ENCODE measurements at places on chromosomes 7 and 10.
A peak's percentile ranks its signal among the peaks of the same experiment; 100 is the strongest.

- no peak for DNase-seq
Observed at GRCh38 chr10:91604553-91605534, 28.0 kb downstream of the PPP1R3C start.

- peak; percentile 79 for DNase-seq
Observed at GRCh38 chr10:122980209-122981065, at the start of gene PSTK. PSTK (plus strand) TSS chr10:122980401; CDS start chr10:122980480, 79 bp downstream.

DNA sequence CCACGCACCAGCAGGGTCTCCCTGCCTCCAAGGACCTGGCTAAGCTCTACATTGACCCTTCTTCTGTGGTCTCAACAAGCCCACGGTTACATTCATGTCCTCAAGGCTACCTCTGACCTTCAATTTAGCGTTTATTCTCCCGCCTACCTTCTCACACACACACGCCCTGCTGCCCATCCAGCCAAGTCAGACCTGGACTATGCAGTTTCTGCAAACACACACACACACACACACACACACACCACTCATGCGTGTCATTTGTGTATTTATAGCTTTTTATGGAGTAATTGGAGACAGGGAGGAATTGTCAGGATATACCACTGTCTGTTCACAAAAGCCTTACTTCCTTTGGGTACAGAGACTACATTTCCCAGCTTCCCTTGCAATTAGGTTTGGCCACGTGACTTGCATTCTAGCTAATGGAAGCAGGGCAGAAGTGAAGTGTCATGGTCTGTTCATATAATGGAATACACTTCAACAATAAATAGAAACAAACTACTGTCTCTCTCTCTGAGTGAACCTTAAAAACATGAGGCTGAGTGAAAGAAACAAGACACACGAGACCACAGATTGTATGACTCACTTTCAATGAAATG, 53.8 kb upstream of the CPXM2 start:
- DNase-seq = no peak

- DNase-seq = no peak
Observed at GRCh38 chr10:28363376-28363775, 60.5 kb upstream of the MPP7 start.

DNA sequence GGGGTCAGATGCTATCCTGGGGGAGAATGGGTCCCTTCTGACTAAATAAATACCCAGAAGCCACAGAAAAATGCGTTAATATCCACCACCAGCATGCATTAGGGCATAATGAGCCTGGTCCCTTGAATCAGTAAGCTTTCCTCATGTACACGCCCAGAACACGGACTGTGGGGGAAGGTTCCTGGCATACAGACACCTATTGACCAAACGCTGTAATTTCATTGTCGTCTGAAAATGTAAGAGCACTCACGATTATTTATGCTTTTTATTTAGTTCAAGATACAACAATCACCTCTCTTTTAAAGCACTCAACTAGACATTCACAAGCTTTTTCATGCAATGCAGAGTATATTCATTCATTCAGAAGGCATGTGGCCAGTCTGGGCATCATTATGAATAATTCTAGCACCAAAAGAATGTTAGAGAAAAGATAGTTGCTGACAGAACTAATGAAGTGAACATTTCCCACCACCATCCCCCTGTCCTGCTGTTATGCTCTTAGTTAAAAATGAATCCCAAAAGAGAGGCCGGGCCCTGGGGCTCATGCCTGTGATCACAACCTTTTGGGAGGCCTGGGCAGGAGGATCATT, 101.0 kb downstream of the SVIL start:
- DNase-seq = no peak

DNA sequence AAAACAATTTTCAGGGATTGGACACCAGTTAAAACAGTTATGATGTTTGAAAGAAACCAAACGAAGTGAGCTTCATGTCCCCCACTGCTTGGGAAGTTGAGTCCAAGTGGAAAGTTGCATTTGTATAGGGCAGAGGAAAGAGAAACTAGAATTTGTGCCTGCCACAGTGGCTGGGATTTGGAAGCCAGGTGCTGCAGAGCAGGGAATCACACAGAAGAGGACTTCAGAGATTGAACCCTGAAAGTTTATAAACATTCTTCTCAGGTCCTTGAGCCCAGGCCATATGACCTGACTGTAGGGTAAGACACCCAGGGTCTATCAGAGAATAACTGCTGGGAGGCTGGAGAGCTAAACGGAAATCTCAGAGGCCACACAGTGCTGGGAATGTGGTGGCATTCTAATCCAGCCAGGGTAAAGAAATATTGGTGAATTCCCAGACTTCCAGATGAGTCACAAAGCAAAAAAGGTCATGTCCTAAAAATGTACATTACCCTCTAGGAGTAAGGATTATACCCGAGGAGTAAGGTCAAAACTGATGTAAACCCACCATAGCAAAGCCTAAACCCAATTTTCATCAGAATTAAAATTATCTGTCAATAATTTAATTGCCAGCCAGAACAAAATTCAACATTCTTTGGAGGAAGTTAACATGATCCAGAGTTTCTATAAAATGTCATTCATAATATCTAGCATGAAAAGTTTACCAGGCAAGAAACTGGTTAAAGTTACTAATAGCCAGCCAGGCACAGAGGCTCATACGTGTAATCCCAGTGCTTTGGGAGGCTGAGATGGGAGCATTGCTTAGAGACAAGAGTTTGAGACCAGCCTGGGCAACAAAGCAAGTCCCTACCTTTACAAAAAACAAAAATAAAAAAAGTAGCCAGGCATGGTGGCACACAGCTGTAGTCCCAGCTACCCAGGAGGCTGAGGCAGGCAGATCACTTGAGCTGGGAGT, 31.2 kb downstream of the TOMM7 start:
- DNase-seq = no peak

- DNase-seq = no peak
Observed at GRCh38 chr10:33981301-33981700, 646.8 kb upstream of the NRP1 start.

GRCh38 chr7:107201795-107202450, 33.1 kb downstream of the HBP1 start:
- DNase-seq = no peak

DNA sequence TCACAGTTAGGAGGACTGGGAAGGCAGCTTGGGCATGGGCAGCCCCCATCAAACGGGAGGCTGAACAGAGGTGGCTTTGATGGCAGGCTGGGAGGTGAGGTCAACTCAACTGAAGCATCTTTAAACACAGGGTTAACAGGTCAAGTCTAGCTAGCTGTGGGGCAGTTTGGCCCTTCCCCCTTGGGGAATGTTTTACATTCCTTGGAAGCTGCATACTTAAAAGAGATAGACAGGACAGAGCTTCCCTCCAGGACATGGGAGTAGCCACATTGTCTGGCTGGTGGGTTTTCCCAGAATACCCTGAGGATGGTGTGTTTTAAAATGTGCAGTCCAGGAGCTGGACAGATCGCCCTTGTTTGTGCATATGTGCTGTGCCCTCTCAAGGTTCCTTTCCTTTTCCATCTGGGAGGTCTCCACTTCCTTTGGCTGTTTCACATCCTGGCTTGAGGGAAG, 6.8 kb upstream of the RASSF4 start:
- no peak for DNase-seq

- no peak for DNase-seq
Observed at GRCh38 chr7:138258197-138258559, 181.9 kb downstream of the AKR1D1 start.

- no peak for DNase-seq
Observed at GRCh38 chr7:378041-378420, 88.1 kb downstream of the FOXL3 start.

DNA sequence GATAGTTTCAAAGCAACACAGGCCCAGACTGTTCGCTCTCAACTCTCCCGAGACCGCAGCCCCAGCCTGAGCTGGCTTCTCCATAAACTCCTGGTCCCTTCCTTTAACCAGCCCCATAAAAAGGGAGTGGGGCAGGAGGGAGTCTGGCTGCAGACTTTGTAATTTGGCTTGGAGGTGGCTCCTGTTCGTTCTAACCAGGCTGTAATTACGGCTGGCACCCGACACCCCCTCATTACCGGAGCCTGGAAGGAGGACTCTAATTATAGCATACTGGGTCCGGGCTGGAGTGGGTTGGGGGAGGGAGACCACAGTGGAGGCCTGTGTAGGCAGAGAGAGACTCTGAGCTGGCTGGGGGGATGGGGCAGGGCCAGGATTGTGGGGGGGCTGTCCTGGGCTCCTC, 49.7 kb downstream of the UNC5B start:
- DNase-seq = no peak
